ENCODE measurements at places on chromosomes 4 and X. TPM values are rescaled to one million over a fixed set of nuclear protein-coding genes. Genes with fewer than 3 reads are reported as not detected.

DNA sequence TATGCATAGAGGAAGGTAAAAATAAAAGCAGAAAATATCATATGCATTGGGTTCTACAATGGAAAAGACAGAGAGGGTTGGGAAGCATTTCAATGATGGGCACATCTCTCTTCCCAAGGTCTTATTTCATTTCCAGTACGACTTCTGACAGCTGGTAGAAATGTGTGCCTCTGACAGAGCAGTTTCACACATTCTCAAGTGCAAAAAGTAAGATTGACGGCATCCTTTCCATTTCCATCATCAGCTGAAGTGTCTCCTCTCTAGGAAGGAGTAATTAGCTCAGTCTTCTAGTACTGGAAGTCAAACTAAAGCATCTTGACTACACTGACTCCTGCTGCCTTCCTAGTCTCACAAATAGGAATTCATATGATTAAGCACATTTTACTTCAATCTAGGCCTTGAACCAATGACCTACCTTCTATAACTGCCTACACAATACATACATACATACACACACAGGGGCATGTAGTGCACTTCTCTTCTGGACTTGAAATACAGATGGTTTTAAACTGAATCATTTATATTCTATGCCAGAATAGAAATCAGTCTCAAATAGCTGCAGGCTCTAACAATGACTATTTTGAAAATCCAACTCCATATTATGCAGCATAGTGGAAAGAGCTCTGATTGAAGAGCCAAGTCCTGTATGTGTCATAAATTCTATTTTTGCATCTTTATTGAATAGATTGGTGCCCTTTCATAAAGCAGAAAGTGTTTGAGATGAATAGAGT lies 473.4 kb downstream of the INPP4B start:
- no peak for DNase-seq

DNA sequence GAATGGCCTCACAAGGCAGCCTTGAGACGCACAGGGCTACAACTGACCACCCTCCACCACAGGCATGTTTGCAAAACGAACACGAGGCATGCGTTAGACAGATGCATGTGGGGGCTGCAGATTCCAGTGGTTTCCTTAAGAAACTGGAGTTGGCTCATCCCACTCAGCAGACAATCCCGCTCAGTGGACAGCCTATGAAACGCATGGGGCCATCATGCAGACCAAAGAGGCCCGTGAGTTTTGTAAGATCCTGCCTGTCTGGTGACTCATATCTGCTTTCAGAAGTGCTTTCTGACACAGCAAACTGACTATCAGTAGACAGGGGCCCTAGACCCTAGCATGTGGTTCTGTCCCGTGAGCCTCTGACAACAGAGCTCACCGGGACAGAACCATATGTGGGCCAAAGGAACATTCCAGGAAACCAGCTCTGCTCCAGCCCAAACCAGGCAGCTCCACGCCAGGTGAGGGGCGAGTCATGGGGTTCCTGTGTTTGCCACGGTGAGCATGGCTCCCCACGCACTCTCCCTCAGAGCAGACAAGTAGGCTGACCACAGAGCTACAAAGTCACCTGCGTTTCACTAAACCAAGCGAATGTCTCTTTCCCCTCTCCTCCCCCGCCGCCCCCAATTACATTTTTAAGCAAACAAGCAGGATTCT lies 74.4 kb downstream of the MTMR1 start:
- DNase-seq: no peak

DNA sequence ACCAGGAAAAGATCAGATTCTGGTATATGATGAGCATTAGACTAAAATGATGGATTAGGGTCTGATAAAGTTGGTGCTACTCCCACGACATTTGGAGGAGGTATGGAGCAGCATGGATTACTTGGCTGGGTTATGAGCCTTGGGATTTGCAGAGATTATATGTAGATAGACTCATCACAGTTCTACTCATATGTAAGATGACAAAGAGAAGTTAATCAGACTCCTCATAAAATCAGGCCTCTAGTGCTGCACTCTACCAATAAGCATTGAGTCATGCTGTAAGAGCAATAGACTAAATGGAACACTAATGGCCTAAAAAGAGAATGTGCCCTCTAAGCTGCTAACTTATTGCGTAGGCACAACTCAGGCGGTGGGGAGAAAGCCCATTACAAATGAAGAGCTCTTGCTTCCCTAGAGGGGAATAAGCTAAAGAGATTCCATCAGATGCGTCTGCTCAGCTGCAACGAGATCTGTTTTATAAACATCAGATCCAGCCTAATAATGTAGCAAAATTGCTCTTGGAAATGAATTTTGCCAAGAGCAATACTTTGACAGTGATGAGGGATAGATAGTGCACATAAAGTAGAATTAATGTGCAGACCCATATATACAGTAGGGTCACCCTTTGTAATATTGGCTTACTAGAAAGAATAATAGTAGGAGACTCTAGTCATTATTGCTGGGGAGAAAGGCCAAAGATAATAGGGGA lies 17.5 kb downstream of the LIAS start:
- no peak for DNase-seq

- no peak for DNase-seq
These were observed 15.2 kb upstream of the UVSSA start for GRCh38 chr4:1331591-1332353.

- no peak for DNase-seq
These were observed 91.4 kb downstream of the UNC5C start for GRCh38 chr4:95457353-95457752.

DNA sequence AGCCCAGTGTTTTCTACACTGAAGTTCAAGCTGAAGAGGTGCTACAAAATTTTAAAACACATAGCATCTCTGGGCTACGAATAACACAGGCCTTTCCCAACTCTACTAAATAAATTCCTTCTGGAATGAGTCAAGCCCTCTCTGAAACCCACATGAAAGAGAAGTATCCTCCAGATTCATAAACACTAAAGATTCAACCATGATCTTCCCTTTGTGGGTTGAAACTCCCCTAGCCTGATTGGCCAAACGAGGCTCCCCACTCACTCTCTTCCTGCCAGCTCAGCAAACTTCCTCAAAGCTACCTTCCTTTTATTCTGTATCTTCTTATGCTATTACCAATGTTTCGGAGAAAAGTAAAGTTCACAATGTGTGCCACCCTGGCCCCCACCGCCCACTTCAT lies 95.4 kb downstream of the NKX6-1 start:
- no peak for DNase-seq

GRCh38 chr4:39950861-39951481 lies 26.7 kb downstream of the PDS5A start:
- DNase-seq: no peak

- DNase-seq: no peak
These were observed 89.8 kb downstream of the MRPL1 start for GRCh38 chr4:77952457-77952856.

- DNase-seq: no peak
These were observed 13.5 kb downstream of the HERC3 start for GRCh38 chr4:88605736-88606135.

GRCh38 chr4:17072483-17072882 lies 174.0 kb upstream of the LDB2 start:
- DNase-seq: no peak

DNA sequence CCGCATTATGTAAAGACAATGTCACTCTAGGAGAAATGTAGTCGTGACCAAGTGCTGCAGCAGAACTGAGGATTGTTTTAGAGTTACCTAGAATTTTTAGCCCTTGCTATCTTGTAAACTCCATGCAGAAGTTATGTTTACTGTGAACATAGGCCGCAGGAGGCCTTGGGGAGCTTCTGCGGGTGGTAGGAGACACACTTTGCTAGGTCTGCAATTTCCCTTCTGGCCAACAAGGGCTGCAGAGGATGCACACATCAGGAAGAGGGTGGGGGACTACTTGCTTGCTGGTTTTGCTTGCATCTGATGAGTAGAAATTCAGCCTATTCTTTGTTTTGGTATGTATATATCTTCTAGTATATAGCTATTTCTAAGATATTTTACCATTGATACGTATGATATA lies 23.1 kb downstream of the BANK1 start:
- no peak for DNase-seq

DNA sequence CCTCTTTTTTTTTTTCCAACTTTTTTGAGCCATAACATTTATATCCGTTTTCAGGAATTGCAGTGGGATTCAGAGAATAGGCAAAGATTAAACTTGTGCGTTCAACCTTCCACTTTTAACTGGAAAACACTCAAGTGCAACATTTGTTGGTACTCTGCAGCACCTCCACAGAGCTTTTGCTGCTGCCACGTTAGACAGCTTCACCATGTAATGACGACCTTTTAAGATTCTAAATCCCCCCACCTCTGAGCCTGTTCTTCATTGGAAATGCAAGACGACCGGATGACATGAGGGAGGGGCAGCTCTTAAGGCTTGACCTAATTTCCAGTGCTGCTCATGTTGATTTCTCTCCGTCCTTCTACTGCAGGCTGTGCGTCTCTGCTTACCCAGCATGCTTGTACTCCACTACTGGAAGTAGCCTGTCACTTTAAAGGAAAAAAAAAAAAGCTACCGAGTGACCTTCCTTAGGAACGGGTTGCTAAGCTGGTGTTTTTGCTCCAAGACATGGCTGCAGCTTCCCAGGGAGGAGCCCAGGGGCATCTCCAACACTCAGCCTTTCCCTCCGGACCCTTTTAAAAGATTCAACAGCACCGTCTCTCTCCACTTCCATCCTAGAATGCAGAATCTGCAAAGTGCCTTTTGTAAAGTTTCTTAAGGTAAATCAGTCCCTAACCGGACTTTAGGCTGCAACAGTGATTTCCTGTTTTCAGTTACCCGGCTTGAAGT lies at the start of gene CC2D2A:
Gene CC2D2A (plus strand): TSS at position 481 of the 726 bp plus-strand sequence. CDS start 6,051 bp downstream, outside the sequence.
- DNase-seq: no peak

GRCh38 chr4:66331761-66332160 lies 661.5 kb upstream of the EPHA5 start:
- DNase-seq: no peak

DNA sequence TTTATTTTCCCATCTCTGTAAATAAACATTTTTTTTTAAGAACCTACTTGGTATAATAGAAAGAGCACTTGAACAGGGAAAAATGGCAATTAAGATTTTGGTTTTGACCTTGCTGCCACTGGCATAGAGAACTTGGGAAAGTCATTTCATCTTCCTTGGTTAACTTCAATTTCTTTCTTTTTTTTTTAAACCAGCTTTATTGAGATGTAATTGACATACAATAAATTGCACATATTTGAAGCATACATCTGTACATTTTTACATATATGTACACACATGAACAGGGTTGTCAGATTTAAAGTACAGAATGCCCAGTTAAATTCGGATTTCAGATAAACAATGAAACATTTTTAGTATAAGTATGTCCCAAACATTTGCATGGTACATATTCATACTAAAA lies 103.0 kb upstream of the RAPGEF2 start:
- no peak for DNase-seq

DNA sequence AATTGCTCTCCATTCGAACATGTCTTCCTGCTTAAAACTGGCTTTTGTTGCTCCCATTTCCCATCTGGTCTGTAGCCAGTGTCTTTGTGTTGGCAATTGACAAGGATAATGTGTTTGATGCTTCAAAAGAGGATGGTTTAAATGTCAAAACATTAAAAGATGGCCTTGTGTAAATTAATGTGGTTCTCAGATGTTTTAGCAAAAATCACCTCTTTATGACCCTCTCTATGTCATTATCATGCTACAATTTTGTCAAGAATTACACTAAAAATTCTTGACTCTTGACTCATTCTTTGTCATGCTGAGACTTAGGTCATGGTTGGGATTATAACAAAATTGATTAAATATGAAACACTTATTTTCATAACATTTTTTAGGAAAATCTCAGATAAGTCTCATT lies 47.4 kb downstream of the TMEM131L start:
- DNase-seq: no peak

DNA sequence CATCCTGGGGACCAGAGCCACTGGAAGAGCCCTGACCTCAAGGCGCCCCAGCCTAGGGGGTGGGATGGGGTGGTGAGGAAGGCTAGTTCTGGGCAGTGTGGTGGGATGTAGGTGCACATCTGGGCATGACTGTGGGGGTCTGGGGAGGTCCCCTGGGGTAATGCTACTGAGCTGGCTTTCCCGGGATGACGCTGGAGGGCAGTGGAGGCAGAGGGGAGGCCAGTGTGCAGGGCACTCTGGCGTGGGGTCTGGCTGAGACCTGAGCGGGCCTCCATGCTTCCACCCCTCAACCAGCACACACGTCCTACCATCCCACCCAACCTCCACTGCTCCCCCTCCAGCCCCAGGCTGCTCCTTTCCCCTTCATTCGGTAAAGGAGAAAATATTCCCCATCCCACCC lies 4.8 kb upstream of the SH3BP2 start:
- no peak for DNase-seq

- no peak for DNase-seq
These were observed 14.3 kb downstream of the JCHAIN start for GRCh38 chr4:70651864-70652506.

DNA sequence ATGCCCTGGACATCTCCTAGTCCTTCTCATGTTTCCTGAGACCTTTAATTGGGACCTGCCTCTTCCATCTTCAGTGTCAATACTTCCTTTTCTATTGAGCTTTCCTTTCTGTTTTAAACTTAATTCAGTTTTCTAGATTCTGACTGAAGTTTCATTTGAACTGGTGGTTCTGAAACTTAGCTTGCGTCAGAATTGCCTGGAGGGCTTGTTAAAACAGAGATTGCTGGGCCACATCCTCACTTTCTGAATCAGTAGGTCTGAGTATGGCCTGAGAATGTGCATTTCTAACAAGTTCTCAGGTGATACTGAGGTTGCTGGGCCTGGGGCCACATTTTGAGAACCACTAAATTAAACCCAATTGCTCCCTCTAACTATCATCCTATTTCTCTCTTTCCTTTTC lies 152.1 kb upstream of the DGKK start:
- DNase-seq: no peak

DNA sequence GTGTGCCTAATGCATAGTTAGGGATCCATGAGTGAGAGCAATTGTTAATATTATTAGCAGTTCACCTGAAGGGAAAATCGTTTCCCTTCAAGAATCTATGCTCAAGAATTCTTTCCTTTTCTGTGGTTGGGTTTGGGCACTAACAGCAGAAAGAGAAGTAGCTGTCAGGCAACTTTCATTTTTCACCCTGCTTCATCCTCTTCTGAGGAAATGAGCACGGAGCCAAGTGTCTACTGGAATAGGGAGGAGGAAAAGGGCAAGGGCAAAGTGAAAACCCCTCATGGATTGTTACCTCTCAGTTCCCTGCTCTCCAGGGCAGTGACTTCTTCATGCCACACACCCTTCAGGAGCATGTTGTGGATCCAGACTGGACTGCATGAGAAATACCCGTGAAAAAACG lies 2.6 kb upstream of the HPGDS start:
- DNase-seq: no peak

Gene DCAF4L1
- not detected for total RNA-seq

Gene PPP3CA
- 15.9 TPM for total RNA-seq

Gene ANTXR2
- 6.9 TPM for total RNA-seq

Gene RTL9
- not detected for total RNA-seq

Gene S100P
- 1.5 TPM for total RNA-seq

Gene L1CAM
- 0.05 TPM for total RNA-seq

Gene CORIN
- not detected for total RNA-seq

Gene CXCL1
- not detected for total RNA-seq

Gene F8A1
- 23.2 TPM for total RNA-seq

Gene RHOXF1
- total RNA-seq: not detected
